ENCODE measurements at places on chromosomes 2 and 18. TPM values are rescaled to one million over a fixed set of nuclear protein-coding genes. Genes with fewer than 3 reads are reported as not detected.

- no peak for DNase-seq
Observed at GRCh38 chr2:9964334-9964980, 13.0 kb downstream of the GRHL1 start.

Gene MC2R
- not detected for total RNA-seq

DNA sequence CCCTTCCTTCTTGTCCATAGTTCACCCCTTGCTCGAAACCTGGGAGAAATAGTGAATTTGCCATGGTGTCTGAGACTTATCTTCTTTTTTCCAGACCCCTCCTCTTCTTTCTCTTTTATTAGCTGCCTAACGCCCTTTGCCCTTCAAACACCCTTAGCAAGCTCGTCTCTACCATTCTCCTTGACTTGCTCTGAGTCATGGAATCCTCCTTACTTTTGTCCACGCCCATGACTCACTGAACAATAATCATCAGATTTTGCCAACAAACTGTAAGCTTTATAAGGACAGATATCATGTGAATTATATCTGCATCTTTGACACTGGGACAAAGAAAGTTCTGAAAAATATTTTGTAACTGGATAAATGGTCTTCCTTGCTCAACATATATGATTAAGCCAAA lies 67.1 kb upstream of the CNTNAP5 start:
- DNase-seq, result no peak

Gene PFN4
- total RNA-seq, result not detected

GRCh38 chr2:8840475-8841091 lies 3.2 kb upstream of the KIDINS220 start:
- DNase-seq, result no peak

DNA sequence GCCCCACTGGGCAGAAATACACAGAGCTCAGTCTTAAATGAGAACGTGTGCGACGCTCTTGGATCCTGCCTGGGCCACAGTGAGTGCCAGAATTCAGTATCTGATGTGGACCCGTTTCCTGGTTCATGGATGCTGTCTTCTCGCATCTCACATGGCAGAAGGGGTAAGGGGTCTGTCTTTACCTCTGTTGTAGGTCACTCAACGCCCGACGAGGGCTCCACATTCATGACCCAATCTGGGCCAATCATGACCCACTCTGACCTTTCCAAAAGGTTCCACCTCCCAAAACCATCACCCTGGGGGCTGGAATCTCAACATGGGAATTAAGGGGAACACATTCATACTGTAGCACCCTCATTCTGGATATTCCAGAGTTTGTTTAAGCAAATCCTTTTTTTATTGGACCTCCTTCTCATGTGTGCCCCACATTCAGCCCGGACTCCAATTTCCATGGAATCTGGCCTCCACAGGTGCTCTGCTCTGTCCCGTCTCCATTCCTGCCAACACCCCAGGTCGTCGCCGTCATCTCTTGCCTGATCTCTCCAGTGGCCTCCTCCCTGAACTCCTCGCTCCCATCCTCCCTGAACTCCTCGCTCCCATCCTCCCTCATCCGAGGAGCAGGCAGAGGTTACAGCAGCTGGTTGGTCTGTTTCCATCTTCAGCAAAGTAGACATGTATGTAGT lies 78.9 kb upstream of the OTOS start:
- DNase-seq, result peak; percentile 11

Gene GEN1
- total RNA-seq, result 32.2 TPM

GRCh38 chr2:16650287-16651249 lies 15.1 kb downstream of the CYRIA start:
- no peak for DNase-seq

GRCh38 chr2:67524213-67524612 lies 127.1 kb downstream of the ETAA1 start:
- no peak for DNase-seq

DNA sequence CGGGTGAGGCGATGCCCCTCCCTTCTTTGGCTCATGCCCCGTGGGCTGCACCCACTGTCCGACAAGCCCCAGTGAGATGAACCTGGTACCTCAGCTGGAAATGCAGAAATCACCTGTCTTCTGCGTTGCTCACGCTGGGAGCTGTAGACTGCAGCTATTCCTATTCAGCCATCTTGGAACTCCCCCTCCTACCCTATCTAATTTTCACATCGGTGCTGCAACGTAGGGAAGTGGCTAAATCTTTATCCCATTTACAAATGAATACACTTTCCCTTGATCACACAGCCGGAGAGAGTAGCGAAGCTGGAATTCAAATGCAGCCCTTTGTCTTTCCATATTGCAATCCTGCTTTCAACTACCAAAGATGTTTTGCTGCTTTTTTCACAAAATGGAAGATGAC lies 1.4 kb upstream of the TMEM247 start:
- DNase-seq, result no peak

Gene CDH19
- total RNA-seq, result not detected

GRCh38 chr2:239376942-239377531 lies 23.8 kb downstream of the HDAC4 start:
- no peak for DNase-seq

Gene SULT1C4
- total RNA-seq, result not detected

DNA sequence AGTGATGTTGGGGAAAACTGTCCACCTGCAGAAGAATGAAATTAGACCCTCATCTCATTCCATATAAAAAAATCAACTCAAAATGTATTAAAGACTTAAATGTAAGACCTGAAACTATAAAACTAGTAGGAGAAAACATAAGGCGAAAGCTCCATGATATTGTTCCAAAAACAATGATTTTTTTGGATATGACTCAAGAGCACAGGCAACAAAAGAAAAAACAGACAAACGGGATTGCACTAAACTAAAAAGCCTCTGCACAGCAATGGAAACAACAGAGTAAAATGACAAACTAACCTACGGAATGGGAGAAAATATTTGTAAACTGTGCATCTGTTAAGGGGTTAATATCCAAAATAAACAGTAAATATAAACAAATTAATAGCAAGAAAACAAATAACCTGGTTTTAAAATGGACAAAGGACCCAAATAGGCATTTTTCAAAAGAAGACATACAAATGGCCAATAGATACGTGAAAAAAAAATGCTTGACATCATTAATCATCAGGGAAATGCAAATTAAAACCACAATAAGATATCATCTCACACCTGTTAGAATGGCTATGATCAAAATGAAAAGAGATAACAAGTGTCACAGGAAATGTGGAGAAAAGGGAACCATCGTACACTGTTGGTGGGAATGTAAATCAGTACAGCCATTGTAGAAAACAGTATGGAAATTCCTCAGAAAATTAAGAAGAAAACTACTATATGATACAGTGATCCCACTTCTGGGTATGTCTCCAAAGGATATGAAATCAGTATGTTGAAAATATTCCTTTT lies 26.6 kb downstream of the LRRFIP1 start:
- DNase-seq, result no peak

DNA sequence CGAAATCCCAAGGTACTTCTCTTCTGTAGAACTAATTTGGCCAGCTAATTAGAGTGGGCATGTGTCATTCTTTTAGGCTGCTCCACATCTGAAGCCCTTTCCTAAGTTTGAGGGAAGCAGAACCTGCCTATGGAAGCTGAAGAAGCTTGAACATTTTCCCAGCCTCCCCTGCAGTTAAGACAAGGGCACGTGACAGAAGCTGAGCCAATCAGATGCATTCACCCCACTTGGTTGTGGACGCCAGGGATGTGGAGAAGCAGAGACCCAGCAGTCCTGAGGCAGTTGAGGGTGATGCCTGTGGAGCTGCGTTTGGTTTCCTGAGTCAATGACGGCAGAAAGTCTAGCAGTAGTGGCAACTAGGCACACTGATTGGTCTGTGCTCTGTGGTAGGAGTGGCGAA lies 26.1 kb upstream of the CERS6 start:
- no peak for DNase-seq

DNA sequence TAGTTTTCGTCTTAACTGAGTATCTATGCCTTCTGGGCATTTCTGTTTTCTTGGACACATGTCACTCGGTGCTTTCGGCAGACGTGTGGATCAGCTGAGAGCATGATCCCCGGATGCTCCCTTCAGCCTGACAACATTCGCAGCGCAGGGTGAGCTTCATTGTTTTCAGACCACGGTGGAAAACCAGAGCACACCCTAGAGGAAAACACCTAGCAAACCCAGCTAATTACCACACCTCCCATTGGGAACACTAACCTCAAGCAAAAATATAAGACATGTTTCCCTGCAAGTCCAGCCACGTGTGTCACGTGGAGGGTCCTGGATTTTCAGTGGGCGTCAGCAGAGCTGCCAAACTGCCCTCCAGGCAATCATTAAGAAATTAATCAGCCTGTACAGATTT lies 31.0 kb downstream of the ANKRD29 start:
- no peak for DNase-seq

- no peak for DNase-seq
Observed at GRCh38 chr2:225998116-225998515, 598.6 kb downstream of the NYAP2 start.

- no peak for DNase-seq
Observed at GRCh38 chr2:233354971-233355574, 779 bp downstream of the DGKD start.

DNA sequence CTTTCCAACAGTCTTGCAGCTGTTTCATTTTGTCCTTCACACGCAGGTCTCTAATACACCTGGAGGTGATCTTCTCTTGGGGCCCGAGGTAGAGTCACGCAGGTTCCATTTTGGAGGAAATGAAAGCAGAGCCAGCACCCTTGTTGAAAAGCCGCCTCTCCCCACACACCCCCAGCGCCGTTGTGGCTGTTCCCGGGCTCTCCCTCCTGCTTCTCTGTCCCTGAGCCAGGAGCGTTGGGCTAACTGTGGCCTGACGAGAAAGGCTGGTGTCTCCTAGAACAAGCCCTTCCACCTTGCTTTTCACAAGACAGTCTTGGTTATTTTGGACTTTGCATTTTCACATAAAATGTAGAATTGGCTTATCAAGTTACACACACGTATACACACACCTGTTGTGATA lies 16.3 kb downstream of the SNED1 start:
- DNase-seq, result peak; percentile 11

DNA sequence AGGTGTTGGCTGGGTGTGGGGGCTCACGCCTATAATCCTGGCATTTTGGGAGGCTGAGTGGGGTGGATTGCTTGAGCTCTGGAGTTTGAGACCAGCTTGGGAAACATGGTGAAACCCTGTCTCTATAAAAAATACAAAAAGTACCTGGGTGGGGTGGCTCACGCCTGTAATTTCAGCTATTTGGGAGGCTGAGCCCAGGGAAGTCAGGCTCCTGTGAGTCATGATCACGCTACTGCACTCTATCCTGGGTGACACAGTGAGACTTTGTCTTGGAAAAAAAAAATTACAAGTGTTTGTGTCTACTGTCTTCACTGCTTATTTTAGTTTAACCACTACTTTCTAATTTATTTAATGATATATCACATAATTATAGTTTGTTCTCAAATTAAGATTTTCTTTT lies 62.7 kb upstream of the DOCK10 start:
- DNase-seq, result no peak

GRCh38 chr18:69949538-69949936 lies 1.9 kb upstream of the CD226 start:
- no peak for DNase-seq

Gene TUBA4B
- total RNA-seq, result not detected

Gene NBAS
- 31.1 TPM for total RNA-seq

Measured in activated CD4-positive, alpha-beta memory T cell treated with anti-CD3 and anti-CD28 coated beads, Interleukin-2, amount 10 ng/mL, durations not matched to agents 7 days and 5 days (primary cell).